Stimulated activated CD4-positive, alpha-beta T cell treated with anti-CD3 and anti-CD28 coated beads, Interleukin-1b, Interleukin-23, amount 100 ng/mL, for 4 hours (primary cell): ENCODE measurements at places on chromosomes 13 and 19.

- DNase-seq, result no peak
Observed at GRCh38 chr19:13499692-13500091, 6.6 kb downstream of the CACNA1A start.

DNA sequence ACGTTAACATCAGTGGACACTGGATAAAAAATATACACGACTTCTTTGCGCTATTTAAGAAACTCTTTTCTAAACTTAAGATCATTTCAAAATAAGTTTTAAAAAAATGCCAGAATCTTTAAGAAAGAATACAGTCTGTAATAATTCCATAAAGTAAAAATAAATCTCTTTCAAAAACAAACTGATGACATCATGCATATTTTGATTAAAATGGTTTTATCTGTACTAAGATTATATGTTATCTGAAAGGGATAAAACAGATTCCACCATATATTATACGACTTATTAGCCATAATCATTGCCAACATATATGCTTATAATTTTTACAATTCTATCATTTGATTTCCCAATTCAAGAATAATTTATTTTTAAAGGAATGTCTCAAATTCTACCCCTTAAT lies 15.3 kb upstream of the ELF1 start:
- DNase-seq, result no peak

DNA sequence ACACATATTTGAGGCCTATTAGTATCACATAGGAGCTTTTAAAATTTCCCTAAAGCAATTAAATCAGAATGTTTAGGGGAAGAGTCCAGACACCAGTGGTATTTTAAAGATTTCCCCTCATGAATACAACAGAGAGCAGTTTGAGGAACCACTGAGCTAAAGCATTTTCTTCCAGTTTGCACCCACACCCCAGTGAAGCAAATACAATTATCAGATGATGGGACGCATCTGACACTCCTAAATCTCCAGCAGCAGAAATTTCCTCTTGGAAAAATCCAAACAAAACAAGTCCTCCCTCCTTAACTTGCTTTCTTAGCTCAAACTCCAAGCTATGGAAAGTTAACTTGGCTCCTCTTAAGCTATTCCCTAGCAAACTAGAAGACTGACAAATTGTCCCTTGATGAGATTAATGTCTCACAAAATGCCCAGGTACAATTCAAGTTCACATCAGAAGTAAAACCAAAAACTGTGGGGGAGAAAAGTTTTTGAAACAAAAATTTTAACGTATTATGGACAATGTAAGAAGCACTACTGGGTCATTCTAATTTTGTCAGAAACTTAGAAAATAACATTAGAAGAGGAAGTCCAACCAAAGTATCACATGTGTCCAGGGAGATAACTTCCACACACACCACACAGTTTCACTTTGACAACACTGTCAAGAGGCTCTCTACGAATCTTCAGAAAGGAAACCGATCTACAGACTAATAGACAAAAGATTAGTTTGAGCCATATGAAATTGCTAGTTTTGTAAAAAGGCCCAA lies 74.1 kb downstream of the ABCC4 start:
- no peak for DNase-seq

DNA sequence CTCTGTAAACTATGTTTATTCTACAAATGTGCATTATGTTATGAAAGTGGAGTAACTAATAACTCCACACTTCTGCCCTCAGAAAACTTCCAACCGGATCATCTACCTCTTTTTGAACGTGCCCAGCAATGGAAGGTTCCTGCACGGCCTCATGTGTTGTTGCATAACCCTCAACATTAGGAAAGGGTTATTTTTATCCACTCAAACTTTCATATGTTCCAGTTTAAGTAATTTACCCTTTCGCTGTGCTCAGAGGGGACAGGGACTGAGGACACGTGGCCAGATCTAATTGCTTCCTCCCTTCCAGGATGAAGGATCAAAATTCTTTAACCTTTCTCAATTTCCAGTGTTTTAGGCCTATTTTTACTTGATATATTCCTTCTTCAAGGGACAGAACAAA lies 29.6 kb downstream of the IRS2 start:
- DNase-seq, result no peak

- DNase-seq, result no peak
Observed at GRCh38 chr19:30276011-30276882, 95.9 kb upstream of the ZNF536 start.

- DNase-seq, result no peak
Observed at GRCh38 chr13:101655435-101655834, 203.0 kb downstream of the ITGBL1 start.

DNA sequence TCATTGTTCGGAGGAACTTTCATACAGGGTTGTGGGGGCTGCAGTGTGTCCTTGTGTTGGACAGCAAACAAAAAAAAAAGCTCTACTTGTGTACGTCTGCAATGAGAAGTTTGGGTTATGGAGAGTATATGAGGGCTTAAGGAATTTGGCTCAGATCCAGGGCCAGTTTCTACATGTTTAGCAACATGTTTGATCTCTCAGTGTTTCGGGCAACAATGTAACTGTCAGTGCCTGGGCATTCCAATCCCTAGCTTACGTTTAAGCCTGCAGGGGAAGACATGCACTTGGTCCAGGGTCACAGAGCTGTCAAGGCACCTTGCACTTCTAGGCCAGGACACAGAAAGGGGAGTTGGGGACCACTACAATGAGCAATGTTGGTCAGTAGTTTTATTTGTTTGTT lies 13.9 kb downstream of the ZNF543 start:
- DNase-seq, result no peak

- DNase-seq, result no peak
Observed at GRCh38 chr19:33905937-33906577, 109.4 kb downstream of the KCTD15 start.

DNA sequence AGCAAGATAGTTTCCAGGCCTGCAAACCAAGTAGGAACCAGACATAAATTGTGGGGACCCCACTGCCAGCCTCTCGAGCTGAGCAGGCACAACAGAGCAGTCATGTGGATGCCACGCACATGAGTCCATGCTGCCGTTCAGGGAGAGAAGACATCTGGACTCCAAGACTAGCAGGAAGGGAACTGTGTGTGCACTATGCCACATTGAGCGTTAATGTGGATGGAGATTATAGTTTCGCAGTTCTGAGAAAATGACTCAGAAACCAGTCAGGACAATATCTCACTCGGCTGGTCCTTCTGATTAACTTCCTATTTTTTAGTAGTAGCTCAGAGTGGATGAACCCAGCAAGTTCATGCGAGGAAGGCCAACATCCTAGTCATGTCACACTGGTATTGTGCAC lies 124.9 kb downstream of the CRYL1 start:
- no peak for DNase-seq

DNA sequence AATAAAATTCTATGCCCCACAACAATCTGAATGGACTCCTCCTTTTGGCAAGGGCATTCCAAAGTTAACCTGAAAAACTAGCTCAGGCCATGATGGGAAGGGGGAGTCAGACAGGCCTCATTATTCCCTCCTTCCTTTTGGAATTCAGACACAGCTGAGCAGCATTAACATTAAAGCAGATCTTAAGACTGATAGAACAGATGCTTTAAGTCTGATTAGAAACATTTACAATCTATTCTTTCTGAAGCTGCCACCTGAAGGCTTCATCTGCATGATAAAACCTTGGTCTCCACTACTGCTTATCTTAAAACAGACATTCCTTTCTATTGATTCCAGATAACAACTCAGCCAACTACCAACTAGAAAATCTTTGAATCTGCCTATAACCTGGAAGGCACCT lies 98.9 kb downstream of the UGGT2 start:
- DNase-seq, result no peak

- no peak for DNase-seq
Observed at GRCh38 chr19:47786566-47786965, 8.1 kb downstream of the SELENOW start.

GRCh38 chr13:33441015-33441414 lies 155.5 kb upstream of the STARD13 start:
- no peak for DNase-seq

DNA sequence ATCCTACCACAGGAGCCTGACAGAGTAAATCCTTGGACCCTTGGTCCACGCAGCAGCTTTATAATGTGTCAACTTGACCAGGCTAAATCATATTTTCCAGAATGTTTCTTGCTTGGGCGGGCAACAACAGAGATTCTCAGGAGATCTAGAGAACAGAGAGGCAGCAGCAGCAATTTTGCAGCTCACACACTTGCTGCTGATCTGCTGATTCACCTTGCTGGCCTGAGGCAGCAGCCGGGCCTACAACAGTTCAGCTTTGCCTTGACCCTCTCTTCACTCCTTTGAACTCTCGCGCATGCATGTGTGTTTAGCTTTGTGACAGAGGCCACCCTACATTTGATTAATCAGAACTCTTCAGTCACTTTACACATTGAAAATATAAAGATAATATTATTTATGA lies 159.3 kb downstream of the UGGT2 start:
- DNase-seq, result no peak

GRCh38 chr19:31725051-31725450 lies 375.8 kb upstream of the TSHZ3 start:
- DNase-seq, result no peak

- DNase-seq, result no peak
Observed at GRCh38 chr19:50003810-50004419, 21.3 kb downstream of the VRK3 start.

DNA sequence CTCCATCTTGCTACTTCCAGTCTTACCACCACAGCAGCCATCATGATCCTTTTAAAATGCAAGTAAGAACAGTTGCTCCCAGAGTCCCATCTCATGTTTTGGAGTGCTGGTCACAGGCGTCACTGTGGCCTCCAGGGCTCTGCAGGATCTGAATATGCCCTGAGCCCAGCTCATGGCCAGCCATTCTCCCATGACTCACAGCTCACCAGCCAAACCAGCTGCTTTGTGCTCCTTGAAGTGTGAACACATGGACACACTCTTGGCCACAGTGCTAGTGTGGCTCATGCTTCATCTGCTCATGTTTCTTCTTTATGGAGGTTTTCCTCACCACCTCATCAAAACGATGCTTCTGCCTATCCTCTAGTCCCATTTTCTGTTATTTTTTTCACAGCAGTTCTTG lies 466.5 kb downstream of the UQCRFS1 start:
- no peak for DNase-seq

- no peak for DNase-seq
Observed at GRCh38 chr13:77535448-77535847, at the start of gene SCEL. Gene SCEL, plus strand, starts transcription at chr13:77535706. Its CDS starts 20,170 bp downstream, at chr13:77555876.

GRCh38 chr19:13981021-13981420 lies 25.1 kb downstream of the RFX1 start:
- no peak for DNase-seq

DNA sequence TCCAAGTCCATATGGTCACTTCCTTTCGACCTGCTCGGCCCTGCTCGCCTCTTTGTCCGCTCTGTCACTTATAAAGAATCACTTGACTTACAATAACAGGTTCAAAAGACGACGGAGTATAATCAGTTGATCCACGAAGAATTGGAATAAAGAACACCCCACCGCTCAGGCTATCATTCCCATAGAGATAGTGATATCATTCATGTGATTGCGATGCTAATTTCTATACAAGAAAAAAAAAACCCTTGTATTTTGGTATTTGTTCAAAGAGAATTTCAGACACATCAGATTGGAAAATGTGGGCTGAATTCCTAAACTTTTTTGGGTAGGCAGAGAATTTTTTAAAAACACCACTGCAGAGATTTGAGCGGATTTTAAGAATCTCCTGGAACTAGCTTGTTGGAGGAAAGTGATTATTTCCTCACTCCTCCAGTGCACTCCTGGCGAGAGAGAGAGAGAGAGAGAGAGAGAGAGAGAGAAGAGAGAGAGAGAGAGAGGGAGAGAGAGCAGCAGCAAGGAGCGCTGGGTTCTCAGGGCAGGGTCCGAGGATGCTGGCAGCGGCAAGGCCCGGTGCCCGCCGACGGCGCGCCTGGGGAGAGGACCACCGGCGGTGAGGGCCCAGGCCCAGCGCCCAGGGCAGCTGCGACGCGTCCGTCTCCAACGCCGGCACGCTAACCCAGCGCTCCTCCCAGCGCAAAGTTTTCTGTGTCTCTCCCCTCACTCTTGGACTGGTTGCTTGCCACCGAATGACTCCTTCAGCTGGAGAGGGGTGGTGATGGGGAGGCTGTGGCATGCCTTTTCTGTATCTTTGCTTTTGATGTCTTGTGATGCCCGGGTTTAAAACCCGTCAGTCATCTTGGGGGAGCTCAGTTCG lies 149.0 kb upstream of the ZNF536 start:
- DNase-seq, result no peak

DNA sequence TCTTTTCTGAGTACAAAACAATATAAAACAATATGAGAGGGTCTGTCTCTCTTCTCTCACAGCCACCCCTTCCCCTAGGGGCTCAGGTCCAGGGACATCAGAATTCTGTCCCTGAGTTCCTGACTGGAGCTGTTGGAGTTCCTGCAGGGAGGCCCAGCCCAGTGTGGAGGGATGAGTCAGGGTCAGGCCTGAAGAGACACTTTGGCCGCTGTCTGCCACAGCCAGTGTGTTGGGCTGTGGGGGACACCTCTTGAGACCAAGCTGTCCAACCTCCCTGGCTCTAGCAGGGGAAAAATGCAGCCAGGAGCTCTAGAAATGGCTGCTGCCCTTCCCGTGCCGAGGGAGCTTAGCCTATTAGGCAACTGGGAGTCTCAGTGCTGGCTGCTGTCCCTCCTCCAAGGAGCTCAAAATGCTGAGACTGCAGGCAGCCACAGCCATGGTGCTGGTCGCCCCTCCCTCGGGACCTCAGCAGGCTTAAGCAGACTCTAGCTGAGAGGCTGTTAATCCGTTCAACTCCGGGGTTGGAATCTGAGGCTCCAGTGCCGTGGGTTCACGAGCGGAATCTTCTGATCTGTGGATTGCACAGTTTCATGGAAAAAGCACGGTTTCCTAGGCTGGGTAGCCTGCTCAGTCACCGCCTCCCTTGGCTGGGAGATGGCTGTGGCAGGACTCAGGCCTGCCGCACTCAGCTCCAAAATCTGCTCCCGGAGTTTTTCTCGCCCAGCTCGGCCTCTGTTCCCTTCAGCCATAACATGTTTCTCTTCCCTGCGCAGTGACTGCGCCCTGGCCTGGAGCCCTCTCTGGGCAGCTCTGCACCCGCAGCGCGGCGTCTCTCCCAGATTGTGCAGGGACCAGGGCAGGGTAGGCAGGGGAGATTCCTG lies 3.8 kb upstream of the ZNF626 start:
- no peak for DNase-seq

DNA sequence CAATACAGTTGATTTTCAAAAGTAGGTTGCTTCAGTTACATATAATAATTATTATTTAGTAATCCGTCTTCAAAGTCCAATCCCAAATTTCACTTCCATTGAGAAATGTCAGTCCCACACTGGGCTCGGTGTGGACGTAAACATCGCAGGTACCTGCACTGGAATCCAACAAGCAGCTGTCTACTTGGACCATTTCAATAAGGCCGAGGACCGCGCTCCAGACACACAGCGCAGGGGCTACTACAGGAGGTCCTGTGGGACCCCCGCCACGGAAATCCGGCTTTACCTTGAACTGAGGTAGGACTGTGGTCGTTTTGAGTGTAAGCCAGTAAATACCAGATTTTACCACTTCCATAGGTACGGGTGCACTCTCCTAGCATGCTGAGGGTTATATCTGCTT lies 30.8 kb downstream of the IRS2 start:
- DNase-seq, result no peak

DNA sequence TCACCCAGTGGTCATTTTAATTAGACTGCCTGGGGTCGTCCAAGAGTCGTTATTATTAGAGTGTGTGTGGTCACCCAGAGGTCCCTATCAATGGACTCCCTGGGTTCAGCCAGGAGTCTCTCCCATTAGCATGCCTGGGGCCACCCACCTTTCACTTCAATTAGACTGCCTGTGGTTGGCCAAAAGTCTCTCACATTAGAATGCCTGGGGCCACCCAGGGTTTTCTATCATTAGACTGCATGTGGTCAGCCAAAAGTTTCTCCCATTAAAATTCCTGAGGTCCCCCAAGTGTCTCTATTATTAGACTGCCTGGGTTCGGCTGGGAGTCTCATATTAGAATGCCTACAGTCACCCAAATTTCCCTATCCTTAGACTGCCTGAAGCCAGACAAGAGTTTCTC lies 1472.6 kb downstream of the UQCRFS1 start:
- no peak for DNase-seq

- DNase-seq, result no peak
Observed at GRCh38 chr13:26718146-26718545, 42.4 kb downstream of the GPR12 start.
